ENCODE measurements at places on chromosomes 12 and 14. TPM values are rescaled to one million over a fixed set of nuclear protein-coding genes. Genes with fewer than 3 reads are reported as not detected.

- DNase-seq: no peak
Observed at GRCh38 chr14:103192246-103192840, 69.1 kb downstream of the TNFAIP2 start.

DNA sequence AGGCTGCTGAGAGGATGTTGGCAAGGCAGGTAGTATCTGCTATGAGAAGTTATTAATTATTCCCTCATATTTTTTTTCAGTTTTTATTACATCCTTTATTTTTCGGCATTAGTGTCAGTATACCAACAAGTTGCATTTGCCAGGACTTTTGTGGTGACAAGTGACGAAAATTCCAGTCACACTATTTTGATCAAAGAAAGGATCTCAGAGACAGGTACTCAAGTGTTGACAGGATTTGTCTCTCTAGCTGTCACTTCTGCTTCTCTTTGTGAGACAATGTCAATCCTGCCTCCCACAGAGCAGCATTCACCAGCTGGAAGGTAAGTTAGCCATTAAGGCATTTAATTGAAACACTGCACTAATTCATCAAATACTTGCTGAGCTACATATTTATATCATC is 18.0 kb upstream of the IFNG start:
- no peak for DNase-seq

DNA sequence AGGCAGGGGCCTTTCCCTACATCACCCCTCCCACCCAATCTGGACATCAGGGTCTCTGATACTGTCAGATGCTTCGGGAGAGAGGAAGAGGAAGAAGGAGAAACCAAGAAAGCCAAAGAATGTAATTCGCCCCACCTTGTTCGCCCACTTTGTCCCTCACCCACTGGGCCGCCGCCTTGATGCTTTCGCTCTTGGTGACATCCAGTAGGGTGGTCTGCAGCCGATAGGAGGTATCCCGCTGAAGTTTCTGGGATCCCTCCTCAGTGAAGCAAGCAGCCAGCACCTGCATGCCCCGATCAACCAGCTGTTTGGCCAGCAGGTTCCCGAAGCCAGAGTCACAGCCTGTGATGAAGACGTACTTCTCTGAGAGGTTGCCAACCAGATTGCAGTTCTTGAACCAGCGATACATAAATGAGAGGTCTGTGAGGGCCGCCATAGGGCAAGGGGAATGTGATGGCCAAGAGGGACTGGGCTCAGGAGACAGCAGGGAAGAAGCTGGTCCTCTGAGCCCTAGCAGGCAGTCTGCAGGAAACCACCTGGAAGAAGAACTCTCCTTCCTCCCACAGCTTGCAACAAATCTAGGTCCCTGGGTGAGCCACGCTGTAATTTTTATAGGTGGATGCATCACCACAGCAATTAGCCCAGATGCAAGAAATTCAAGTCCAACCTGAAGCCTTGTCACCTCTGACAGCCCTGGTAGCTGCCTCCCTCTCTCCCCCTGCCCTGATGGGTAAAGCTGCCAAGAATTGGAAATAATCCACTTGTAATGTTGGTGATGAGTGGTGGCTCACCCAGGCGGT is at the start of gene SDR9C7:
TSS of gene SDR9C7 (minus strand) at position 583 of the 800 bp plus-strand sequence. CDS start at position 436, 147 bp downstream.
- no peak for DNase-seq

- DNase-seq: no peak
Observed at GRCh38 chr12:109447482-109447881, 29.6 kb downstream of the KCTD10 start.

The ANO2 gene
- total RNA-seq: 0.43 TPM

The ACACB gene
- total RNA-seq: 5.5 TPM

The DPF3 gene
- 10.4 TPM for total RNA-seq

GRCh38 chr12:114678028-114678427 is 5.9 kb downstream of the TBX3 start:
- peak; percentile 23 for DNase-seq

- DNase-seq: no peak
Observed at GRCh38 chr12:104534857-104535248, 78.1 kb downstream of the CHST11 start.

GRCh38 chr12:92537290-92537960 is 165.4 kb upstream of the PLEKHG7 start:
- DNase-seq: no peak

DNA sequence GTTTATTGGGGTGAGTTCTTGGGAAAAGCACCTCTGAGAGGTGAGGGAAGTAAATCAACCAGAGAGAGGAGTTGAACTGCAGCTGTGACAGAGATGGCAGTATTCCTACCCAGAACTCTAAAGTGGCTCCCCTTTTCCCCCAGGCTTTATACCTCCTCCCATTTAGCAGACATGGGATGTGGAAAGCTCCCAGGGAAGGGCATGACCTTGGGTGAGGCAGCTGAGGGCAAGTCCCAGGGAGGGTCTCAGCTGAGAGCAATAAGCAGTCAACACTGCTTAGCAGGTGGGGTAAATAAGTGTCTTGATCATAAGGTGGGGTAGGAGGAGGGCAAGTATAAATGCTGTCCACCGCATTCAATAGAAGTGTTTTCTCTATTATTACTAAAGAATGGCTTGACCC is 143.0 kb downstream of the AKAP6 start:
- DNase-seq: no peak

DNA sequence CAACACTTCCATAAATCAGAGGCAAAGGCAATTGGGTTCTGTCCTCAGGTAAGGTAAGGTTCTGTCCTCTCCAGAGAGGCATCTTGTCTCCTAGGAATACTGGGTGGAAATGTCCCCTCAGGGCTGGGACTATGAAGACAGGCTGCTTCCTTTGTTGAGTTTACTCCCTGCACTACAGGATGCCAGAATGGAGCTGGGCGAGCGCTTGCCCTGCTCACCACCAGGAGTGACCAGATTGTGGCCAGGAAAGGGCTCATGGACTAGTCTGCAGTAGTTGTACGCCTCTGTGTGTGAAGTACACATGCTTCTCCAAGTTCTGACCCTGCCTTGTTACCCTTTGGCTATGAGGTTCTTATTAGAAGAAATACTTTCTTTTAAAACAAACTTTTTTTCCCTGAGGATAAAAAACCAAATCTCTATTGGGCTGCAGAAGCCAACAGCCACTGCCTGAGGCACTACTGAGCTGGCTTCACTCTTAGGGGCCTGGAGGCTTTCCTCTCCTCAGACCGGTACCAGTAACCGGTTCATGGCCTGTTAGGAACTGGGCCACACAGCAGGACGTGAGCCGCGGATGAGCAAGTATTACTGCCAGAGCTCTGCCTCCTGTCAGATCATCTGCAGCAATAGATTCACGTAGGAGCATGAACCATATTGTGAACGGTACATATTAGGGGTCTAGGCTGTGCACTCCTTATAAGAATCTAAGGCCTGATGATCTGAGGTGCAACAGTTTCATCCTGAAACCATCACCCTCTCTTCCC is 83.2 kb downstream of the DHRS2 start:
- no peak for DNase-seq

DNA sequence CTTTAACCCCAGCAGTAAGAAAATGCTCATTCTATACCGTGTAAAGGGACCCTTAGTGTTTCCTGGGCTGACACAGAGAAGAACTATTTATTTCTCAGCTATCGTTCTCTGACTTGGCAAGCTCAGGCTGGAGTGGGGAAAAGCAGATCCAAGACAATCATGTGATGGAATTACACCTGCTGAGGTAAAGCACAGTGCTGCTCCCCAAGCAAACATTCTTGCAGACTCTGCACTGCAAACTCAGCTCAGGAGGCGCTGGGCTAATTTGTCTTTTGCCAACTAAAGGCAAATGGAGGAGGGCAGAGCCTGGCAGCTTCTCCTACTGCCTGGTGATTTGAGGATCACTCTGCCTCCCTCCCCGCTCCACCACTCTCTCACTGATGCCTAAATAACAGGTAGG is 57.8 kb upstream of the FUT8 start:
- DNase-seq: no peak

The SLC38A4 gene
- 11.0 TPM for total RNA-seq

The LHX5 gene
- total RNA-seq: not detected

GRCh38 chr12:1777798-1778197 is 42.6 kb upstream of the LRTM2 start:
- peak; percentile 71 for DNase-seq

DNA sequence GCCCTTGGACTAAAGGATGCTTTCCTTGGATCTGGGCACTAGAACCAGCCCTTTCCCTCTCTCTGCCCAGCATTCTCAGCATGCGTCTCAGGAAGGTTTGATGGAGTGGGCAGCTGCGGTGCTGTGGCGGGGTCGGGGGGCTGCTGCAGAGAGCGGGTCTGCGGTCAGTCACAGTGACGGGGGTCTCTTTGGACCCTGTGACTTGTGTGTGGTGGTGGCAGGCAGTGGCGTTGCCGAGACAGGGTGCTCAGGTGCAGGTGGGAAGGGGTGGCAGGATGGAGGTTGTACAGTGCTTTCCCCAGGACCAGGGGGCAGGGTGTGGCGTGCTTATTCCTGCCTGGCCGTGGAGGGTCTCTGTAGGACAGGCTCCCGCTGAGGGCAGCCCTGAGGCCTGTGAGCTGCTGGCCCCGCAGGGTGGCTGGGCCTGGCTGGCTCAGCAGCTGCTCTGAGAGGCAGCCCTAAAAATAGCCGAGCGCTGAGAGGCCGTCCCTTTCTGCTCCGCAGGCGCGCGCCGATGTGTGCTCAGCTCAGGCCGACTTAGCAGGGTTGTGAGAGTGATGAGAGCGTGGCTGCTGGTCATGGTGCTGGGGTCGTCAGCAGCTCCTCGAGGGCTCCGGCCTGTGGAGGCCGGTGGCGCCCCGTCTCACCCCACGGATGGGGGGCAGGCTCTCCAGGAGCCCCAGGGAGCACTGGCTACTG is 9.7 kb downstream of the PACS2 start:
- no peak for DNase-seq

- DNase-seq: no peak
Observed at GRCh38 chr12:54358191-54358944, 5.9 kb downstream of the GPR84 start.

GRCh38 chr14:73176685-73177084 is 40.4 kb downstream of the PSEN1 start:
- DNase-seq: peak; percentile 19

- peak; percentile 55 for DNase-seq
Observed at GRCh38 chr12:108367436-108367835, 28.3 kb upstream of the CMKLR1 start.

DNA sequence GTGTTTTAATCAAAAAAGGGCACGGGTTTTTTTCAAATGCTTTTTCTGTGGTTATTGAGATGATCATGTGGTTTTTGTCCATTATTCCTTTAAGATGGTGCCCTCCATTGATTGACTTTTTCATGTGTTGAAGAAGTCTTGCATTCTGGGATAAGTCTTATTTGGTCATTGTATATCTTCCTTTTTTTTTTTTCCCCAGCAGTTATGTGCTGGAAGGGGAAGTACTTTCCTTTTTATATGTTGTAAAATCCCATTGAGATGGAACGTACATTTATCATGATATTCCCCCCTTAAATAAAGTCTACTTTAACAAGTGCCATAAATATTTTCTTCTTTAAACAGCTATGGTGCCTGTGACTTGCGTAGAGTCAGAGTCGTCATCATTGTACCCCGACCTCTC is 24.8 kb upstream of the MUCL1 start:
- no peak for DNase-seq

DNA sequence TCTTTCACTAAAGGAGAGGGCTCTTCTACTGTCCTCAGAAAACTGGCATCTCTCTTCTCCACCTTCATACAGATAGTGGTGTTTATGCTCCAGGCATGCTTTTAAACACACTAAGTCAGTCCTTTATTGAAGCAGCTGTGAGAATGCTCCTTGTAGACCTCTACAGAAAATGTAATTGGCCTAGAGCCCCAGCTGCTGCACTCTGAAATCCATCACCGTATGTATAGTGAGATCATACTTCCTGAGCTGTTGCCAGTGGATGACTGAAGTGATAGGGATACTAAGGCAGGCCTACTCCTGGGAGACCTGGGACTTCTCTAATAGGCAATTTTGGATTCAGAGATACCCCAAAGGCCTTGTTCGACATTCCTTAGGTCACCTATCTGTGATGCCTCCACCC is 535.4 kb downstream of the RPS29 start:
- DNase-seq: no peak

DNA sequence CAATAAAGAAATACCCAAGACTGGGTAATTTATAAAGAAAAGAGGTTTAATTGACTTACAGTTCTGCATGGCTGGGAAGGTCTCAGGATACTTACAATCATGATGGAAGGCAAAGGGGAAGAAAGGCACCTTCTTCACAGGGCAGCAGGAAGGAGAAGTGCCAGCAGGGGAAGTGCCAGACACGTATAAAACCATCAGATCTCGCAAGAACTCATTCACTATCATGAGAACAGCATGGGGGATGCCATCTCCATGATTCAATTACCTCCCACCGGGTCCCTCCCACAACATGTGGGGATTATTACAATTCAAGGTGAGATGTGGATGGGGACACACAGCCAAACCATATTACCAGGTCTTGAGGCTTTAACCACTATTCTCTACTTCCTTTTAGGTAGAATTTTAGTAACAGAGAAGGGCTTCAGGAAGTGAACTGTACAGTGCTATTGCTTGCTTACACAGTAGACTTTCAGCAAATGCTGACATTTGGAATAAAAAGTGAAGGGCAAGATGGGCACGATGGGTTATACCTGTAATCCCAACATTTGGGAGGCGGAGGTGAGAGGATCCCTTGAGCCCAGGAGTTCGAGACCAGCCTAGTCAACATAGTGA is 40.8 kb upstream of the OR4E1 start:
- DNase-seq: no peak

DNA sequence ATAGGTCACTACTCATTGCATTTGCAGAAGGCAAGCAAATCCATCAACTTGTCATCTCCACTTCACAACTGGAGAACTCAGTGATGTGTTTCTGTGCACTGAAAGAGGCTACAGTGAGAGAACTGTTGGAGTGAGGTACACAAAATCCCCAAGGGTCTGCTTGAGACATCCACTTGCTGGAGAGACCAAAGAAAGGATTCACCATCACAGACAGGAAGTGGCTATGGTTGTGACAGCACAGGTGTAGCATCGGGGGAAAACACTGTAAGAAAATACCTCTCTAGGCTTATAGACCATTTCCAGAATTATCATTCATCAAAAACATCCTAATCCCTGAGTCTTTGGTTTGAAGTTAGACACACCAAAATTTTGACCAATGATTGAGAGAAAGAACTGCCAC is 201.3 kb upstream of the OR4E1 start:
- DNase-seq: no peak

GRCh38 chr12:131208425-131208824 is 254.7 kb downstream of the ADGRD1 start:
- no peak for DNase-seq

DNA sequence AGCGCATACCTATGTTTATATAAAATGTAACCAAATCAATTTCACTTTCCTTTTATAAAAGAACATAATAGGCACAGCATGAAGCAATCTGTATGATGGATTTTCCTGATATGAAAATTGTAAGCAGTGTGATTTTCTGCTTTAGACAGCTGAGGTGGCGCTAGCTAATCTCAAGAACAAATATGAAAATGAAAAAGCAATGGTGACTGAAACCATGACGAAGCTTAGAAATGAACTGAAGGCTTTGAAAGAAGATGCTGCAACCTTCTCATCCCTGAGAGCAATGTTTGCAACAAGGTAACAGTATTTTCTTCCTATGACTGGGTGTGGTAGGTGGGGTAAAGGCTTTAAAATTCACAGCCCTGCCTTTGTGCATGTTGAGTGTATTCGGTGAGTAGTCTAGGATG is 65.0 kb upstream of the FGD4 start:
- DNase-seq: no peak

The CLEC4C gene
- total RNA-seq: not detected

Data from fibroblast of villous mesenchyme (primary cell).